ENCODE measurements at places on chromosomes 5 and 9.

- DNase-seq, result no peak
These were observed 35.1 kb downstream of the CEMIP2 start for GRCh38 chr9:71733176-71733575.

- no peak for DNase-seq
These were observed 70.6 kb downstream of the MAST4 start for GRCh38 chr5:66666778-66667177.

DNA sequence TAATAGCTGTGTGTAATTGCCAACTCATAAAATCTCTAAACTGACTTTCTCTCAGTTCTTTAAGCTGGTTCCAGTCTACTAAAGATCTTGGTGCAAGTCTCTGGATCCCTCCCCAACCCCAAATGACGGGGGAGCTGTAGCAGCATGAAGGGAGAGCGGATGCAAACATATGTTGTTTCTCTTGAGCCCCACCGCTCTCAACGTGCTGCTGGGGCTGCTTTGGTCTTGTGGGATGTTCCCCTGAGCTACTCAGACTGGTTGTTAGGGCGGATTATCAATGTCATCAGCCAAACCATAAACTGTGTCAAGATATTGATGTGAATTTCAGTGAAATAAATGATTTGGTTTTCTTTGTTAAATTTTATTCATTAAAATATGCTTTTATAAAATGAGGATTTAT lies 40.9 kb upstream of the APC start:
- DNase-seq, result no peak

DNA sequence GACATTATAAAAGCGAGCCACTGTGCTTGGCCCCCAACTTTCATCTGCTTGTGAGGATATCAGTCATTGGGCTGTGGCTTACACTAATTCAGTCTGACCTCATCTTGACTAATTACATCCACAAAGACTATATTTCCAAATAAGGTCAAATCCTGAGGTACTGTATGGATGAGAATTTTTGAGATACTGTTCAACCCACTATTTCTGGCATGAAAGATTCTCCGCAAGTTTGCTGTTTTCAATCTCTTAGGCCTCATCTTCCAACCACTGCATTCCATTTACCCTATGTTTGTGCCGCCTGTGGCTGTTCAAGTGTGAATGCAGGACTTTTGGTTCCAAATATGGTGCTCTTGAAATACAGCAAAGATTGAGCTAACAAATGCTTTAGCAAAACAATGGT lies 400.9 kb upstream of the SGCD start:
- no peak for DNase-seq

- no peak for DNase-seq
These were observed 533.1 kb downstream of the NTRK2 start for GRCh38 chr9:85202596-85202995.
